ENCODE measurements at places on chromosomes 3 and 15.

- DNase-seq, result no peak
Observed at GRCh38 chr3:32862936-32863487, 45.2 kb downstream of the TRIM71 start.

DNA sequence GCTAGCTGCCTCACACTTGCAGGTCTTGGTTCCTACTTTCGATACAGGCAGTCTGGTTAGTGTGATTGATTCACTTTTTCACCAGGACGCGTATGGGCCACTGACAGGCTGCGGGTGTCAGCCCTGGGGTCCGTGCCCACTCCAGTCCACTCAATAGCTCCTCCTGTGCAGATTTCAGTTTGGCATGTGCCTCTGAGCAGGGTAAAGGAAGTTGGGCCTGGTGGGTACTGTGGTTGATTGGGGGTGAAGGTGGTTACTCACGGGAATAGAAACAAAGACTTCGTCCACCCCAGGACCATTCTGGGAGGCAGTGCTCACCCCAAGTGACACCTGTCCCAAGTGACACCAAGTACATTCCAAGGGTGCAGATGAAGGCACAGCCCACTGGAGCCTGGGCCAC lies 62.3 kb downstream of the EPHB1 start:
- DNase-seq, result no peak

DNA sequence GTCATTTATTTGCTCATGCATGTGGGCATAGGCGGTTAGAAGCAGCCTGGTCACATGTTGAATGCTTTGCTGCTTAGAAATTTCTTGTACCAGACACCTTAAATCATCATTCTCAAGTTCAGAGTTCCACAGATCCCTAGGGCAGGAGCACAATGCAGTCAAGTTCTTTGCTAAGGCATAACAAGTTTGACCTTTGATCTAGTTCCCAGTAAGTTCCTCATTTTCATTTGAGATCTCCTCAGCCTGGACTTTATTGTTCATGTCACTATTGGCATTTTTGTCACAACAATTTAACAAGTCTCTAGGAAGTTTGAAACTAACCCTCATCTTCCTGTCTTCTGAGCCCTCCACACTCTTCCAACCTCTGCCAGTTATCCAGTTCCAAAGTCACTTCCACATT lies 22.8 kb downstream of the HGD start:
- no peak for DNase-seq

GRCh38 chr3:34360713-34361112 lies 562.3 kb downstream of the PDCD6IP start:
- DNase-seq, result no peak

GRCh38 chr3:81249540-81250029 lies 511.9 kb downstream of the GBE1 start:
- peak; percentile 12 for DNase-seq

DNA sequence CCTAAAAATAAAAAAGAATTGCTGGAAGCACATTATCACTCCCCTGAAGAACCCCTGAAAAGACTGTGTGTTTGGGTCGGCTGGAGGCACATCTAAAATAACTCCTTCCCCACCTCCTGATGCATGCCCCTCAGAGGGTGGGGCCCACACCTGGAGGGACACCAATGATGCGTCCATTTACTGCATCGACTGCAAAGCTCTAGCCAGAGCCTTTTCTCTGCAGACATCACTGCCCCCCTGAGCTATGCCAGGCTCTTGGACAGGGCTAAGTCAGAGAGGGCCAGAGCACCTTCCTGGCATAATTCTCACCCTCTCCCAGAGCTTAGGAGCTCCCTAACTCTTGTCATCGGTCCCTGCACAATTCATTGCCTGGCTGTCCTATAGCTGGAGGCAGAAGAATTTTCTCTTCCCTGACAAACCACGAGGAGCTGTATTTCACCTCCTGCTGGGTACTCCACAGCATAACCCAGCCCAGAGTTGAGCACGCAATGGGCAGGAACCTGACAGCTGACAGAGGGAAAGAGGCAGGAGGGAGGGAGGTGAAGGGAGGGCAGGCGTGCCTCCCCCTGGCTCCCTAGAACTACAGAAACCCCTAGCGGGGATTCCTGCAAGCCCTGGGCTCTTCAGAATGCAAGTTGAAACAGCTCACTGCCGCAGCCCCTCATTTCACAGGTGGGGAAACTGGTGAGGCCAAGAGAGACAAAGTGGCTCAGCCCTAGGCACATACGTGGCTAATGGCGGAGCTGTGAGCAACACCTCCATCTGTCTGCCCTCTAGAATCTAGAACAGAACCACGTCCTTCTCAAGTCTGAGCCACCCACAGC lies 46.6 kb downstream of the XXYLT1 start:
- peak; percentile 18 for DNase-seq

DNA sequence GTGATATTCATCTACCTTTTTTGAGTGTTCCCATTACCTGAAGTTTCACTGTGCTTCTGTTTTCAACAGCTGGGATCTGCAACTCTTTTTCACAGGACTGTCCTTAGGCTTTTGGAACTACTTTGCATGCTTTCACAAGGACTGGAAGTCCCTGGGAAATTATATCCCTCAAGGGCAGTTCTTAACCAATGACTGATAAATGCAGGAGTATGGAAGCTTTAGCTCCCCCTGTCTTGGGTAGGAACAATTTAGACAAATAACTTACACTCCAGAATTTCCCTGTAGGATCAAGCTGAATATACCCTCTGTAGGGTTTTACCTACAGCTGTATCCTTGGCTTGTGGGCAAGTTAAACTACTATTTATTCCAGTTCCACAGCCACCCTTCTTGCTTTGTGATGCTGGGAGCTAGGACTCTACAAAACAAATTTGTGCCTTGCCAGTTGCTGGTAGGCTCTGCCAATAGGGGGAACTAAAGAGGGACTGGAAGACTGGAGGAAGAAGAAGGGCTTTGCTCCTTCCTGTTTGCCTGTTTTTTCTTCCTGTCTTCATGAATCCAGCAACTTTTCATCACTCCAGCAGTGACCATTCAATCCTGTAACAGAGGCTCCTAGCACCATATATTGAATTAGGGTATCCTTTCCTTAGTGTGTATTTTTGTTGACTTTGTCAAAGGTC lies 6.8 kb upstream of the ZNF280D start:
- no peak for DNase-seq

GRCh38 chr15:60212536-60212935 lies 185.2 kb downstream of the ANXA2 start:
- peak; percentile 38 for DNase-seq

DNA sequence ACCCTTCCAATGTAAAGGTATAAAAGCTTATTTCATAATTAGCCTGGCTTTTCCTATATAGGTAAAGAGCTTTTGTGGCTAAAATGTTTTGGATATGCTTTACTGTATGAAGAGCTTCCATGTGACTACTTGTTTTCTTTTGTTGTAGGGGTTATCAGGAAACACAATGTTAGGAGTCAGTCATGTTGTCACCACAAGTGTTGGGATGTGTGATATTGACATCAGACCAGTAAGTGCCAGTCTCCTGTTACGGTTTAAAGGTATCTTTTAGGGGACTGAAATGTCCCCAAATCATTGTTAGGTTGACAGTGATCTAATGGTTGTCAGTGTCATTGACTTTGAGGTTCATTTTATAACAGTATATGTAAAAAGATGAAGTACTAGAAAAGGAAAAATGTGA lies 18.3 kb downstream of the ACTL6A start:
- no peak for DNase-seq

DNA sequence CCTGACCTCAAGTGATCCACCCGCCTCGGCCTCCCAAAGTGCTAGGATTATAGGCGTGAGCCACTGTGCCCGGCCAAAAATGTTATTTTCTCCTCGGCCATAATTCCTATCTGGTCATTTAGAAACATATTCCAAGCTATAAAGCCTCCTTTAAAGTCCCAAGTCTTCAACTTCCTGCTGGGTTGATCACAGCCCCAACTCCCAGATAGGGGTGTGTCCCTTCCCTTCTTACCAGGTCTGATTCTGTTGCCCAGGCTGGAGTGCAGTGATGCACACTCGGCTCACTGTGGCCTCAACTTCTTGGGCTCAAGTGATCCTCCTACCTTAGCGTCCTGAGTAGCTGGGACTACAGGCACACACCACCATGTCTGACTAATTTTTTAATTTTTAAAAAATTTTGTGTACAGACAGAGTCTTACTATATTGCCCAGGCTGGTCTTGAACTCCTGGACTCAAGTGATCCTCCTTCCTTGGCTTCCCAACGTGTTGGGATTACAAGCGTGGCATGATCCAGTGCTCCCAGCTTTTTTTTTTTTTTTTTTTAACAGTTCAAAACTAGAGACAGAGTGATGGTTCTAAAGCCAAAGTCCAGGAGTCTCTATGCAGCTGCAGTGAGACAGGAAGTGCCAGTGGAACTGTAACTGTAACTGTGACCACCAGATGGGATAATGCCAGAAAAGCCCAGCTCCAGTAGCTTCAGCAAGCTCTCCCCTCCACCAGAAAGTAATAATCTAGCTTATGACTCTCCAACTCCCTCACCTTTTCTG lies 8.2 kb upstream of the PRKAR2A start:
- no peak for DNase-seq

DNA sequence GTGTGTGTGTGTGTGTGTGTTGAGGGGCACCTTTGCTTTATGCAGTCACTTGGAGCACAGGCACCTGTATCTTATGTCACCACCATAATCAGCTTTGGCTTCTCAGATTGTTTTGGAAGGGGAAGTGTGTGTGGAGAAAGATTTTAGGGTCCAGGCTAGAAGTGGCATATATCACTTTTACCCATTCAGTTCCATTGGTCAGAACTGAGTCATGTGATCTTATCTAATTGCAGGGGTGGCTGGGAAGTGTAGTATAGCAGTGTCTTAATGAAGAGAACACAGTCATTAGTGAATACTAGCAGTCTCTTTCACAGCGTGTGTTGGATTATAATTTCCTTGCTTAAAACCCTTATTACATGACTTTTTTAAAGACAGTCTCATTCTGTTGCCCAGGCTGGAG lies 20.6 kb downstream of the NCK1 start:
- no peak for DNase-seq

GRCh38 chr15:69951256-69951897 lies 146.3 kb downstream of the TLE3 start:
- DNase-seq, result no peak

DNA sequence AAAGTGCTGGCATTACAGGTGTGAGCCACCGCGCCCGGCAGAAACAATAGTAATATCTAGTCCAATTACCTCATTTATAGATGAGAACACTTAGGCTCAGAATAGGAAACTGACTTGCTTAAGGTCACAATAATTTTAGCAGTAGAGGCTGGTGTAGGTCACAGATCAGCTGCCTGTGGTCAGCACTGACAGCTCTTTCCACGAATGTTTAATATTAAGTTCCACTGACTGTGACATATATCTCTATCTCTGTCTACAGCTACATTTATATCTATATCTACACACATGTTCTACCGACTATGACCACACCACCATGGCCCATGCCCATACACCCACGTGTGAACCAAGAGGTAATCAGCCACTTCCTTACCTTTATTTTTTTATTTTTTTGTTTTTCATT lies 40.2 kb upstream of the DLG1 start:
- no peak for DNase-seq

Data from AG08395 (cell line).